ENCODE measurements at places on chromosomes 3 and 15.

- DNase-seq, result no peak
These were observed 1349.3 kb downstream of the OTOL1 start for GRCh38 chr3:162845918-162846317.

- DNase-seq, result no peak
These were observed 12.6 kb downstream of the PAQR5 start for GRCh38 chr15:69311319-69311721.

- DNase-seq, result no peak
These were observed 15.7 kb downstream of the PDIA5 start for GRCh38 chr3:123082370-123083065.

DNA sequence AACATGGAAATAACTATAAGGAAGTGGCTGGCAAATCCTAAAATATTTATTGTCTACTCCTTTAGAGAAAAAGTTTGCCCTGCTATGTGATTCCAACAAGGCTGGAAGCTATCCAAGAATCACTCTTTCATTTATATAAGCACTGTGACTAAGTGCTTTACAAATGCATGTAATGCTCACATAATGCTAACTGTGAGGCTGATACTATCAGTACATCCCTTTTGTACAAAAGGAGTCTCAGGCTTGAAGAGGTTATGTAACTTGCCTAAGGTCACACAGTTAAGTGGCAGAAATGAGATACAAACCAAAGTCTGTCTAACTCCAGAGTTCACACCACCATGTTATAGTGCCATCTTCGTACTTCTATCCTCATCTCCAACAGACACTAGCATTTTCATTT is 17.0 kb downstream of the TOPBP1 start:
- DNase-seq, result no peak

DNA sequence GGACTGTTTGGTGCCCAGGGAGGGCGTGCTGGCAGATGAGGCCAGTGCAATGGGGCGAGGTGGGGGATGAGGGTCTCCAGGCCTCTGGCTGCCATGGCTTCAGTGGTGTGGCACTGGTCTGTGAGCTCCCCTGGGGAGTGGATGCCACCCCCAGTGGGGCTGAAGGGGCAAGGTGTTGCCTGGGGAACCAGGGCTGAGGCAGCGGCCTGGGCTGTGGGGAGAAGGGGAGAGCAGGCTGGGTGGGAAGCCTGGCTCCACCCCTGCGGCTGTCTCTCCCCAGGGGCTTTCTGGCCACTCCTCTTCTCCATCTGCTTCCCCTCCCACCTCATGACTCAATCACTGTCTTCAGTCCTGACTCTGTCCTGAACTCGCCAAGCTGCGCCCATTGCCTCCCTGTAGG is 88.4 kb upstream of the TLE3 start:
- no peak for DNase-seq

DNA sequence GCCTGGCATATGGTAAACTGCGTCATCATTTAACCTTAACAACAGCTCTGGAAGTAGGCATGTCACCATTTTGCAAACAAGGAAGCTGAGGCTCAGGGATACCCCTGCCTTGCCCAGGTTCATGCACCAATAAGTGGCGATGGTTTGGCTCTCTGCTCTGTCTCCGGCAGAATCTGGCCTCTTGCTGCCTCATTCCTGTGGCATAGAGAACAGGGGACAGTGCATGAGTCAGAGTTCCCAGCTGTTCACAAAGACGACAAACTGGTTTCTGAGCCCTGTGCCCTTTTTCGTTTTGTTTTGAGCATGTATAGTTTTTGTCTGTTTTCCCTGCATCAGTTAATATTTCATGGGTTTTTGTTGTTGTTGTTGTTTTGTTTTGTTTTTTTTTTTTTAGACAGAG is 236.8 kb downstream of the OPA1 start:
- no peak for DNase-seq

DNA sequence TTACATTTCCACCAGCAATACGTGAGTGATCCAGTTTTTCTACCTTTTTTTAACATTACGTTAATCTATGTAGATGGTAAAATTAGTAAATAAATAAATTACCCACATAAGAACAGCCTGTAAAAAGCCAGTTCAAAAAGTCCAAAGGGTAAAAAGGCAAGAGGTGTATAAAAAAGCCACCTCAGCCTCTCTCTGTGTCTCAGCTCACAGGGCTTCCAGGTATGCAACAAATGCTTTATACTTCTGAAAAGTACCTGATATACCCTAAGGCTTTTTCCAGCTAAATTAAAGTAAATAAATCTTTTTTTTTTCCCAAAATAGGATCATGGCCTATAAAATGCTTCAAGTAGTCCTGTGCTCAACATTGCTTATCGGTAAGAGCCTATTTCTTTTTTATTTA is at the start of gene C3orf85:
Gene C3orf85, plus strand, starts transcription at position 197 of the 400 bp plus-strand sequence. Its CDS starts 129 bp downstream, at position 326.
- DNase-seq, result no peak

- DNase-seq, result no peak
These were observed 670.2 kb upstream of the ALCAM start for GRCh38 chr3:104696470-104696869.

DNA sequence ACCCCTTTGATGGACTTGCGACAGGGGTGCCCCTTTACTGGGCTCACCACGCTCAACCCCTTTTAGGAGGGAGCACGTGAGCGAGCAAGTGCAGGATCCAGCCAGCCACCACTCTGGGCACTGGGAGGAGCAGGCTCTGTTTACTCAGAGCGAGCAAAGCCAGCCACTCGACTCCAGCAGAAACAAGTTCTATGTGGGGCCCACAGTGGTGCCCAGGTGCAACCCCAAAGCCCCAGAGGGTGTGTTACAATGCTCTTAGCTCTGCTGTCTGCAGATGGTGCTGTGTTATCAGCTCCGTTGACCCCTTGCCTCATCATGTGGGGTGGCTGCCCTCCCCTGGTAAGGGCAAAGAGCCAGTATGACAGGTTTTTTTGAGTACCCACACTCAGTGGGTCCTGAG is 120.3 kb upstream of the SUCLG2 start:
- no peak for DNase-seq

DNA sequence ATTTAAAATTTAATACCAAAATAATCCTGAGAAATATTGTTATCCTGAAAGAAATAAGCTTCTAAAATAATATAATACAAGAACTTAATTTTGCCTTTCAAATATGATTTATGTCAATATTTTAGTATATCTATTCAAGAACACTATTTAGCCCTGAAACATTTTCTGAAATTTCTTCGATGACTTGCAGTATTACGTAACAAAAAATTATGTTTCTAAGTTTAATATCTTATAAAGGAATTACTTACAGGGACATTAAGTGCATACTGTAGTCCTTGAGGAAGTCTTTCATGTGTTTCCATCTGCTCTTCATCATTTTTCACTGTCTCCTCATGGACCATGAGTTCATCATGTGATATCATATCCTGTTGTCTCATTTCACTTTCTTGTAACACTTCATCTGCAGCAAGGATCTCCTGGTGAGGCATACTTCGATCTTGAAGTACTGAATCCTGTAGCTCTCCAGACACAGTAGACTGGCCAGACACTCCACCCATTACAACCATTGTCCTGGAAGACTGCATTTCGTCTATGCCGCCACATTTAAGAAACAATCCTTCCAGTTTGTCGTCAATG is 62.0 kb downstream of the ZNF148 start:
- DNase-seq, result no peak

DNA sequence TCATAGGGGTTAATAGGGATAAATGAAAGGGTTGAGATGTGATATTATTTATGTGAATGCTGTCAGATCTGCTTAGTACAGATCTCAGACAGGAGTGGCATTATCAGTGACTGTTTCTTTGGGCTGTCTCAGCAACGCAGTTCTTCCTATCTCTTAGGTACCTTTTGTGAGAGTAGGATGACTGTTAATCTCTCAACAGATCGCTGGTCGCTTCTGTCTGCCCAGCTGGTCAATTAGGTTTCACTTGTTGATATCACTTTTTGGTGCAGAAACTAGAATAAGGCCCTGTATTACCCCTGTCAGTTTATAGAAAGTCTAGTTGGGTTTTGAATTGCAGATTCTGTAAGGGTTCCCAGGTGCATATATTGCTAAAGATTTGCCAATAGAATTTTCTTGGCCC is 16.5 kb downstream of the DIS3L start:
- DNase-seq, result no peak

- DNase-seq, result no peak
These were observed 17.8 kb downstream of the APBA2 start for GRCh38 chr15:28903555-28903954.

- no peak for DNase-seq
These were observed 1.8 kb downstream of the PML start for GRCh38 chr15:73996267-73996666.

DNA sequence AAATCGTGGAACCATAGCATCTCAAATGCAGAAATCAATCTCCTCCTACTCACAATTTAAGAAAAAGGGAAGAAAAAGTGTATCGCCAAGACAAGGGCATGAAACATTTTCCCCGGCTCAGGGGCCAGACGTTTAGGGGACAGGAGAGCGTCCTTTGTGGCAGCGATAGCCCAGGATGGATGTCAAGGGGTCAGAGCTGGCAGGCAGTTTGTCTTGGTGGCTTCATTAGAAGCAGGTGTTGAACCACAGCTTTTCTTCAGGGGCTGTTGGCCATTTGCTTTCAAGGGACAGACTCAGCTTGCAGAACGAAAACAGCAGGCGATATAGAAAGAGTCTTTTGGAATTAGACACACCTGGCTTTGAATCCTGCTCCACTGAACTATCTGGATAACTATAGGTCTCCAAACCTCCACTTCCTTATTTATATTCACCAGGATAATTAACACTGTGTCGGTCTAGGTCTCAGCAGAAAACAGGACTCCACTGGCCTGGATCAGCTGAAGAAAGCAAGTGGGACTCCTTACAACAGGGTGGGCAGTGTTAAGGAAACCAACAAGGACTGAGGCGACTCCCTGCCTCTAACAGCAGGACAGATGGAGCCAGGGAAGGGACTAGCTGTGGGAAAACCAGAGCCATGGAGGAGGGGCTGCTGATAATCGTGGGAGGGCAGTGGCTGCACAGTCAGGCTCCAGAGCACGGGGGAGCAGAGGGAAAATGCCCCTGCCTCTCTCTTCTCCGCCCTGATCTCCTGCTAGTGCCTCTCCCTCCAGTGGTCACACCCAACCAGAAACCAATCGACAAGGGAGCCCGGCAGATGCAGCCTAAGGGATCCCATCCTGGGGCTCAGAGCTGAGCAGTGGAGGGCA is 123.6 kb downstream of the LIPC start:
- no peak for DNase-seq

DNA sequence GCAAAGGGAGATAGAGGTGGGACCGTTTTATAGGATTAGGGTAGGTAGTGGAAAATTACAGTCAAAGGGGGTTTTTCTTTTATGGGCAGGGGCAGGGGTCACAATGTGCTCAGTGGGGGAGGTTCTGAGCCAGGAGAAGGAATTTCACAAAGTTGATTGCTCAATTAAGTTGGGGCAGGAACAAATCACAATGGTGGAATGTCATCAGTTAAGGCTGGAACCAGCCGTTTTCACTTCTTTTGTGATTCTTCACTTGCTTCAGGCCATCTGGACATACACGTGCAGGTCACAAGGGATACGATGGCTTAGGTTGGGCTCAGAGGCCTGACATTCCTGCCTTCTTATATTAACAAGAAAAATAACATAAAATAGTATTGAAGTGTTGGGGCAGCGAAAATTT is 453.8 kb downstream of the VGLL3 start:
- DNase-seq, result no peak

DNA sequence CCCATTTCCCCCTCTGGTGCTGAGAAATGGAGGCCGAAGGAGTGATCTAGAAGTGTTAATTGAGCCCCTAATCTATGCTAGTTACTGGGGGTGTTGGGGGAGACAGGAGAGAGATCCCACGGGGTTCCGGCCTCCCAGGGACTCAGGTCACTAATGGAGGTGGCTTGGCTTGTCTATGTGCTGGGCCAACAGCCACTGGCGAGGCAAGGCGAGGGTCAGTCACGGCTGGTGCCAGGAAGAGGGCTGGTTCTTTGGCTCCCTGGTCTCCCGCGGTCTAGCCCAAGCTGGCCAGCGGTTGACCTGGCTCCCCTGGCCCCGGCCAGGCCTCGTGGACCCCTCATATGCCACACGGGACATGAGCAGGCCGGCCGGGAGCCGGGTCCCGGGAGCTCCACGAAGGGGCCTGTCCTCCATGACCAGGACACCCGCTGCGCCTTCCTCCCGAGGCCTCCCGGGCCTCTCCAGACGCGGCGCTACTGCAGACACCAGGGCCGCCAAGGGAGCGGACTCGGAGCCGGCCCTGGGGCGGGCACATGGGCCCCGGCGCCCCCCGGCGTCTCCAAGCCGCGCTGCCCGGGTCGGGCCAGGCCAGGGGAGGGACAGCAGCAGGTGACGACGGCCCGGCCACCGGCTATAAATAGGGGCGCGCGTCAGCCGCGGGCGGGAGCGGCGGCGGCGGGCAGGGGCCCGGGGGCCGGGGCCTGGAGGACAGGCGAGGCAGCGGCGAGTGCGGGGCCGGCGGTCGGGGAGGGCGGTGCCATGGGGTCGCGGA is at the start of gene ALPK3:
Gene ALPK3, plus strand, starts transcription at position 663 of the 772 bp plus-strand sequence. Its CDS starts 97 bp downstream, at position 760.
- DNase-seq, result no peak

GRCh38 chr15:68326711-68327354 is 49.3 kb downstream of the FEM1B start:
- DNase-seq, result no peak

GRCh38 chr3:25820816-25821486 is 31.1 kb downstream of the OXSM start:
- no peak for DNase-seq

- DNase-seq, result no peak
These were observed 1.8 kb downstream of the DUOX2 start for GRCh38 chr15:45112143-45112590.

GRCh38 chr15:84736375-84736774 is 12.0 kb upstream of the ZNF592 start:
- no peak for DNase-seq

DNA sequence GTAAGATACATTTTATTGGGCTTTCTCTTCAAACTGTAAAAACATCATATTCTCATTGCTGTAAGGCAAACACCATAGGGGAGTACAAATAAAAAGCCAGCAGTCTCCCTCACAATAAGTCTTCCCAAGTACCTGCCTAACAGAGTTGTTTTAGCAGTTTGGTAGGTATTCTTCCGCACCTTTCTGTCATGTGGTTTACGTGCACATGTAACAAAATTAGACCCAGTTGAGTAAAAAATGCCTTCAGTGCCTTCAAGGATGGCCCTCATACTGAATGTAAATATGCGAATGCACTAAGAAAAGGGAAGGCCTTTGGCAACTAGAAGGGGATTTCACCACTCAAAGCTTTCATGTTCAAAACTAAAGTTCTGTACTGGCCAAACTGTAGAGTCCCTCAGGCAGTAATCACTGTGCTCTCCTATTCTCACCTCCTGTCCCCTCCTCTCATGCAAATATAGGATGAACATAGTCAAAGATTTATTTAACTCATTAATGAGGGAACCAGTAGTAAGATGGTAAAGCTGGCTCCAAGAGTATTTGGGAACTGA is 26.4 kb downstream of the USP3 start:
- DNase-seq, result no peak

- no peak for DNase-seq
These were observed 413.4 kb downstream of the MAGI1 start for GRCh38 chr3:65625305-65625704.

- DNase-seq, result no peak
These were observed 70.1 kb upstream of the VEPH1 start for GRCh38 chr3:157573281-157573680.

Data from cortex of kidney (tissue), 1 donor.